Sigmoid colon (tissue), 7 donors: ENCODE measurements at places on chromosomes 13 and 19. TPM values are rescaled to one million over a fixed set of nuclear protein-coding genes. Genes with fewer than 3 reads are reported as not detected.

- no peaks in the 10 kb centered on the region for H3K36me3 ChIP-seq
- H3K27me3 ChIP-seq: no peaks in the 10 kb centered on the region
- DNase-seq: no peak
- H3K4me3 ChIP-seq: no peak overlapping the region
- H3K27ac ChIP-seq: no peak overlapping the region
Observed at GRCh38 chr13:100128373-100128772, 39.5 kb downstream of the PCCA start.

The LHB gene
- total RNA-seq: not detected

The OR7A5 gene
- total RNA-seq: not detected

The DUS3L gene
- 36.4 TPM for total RNA-seq

The FBXO17 gene
- total RNA-seq: 20.3 TPM

The CD320 gene
- total RNA-seq: 29.9 TPM

The CARS2 gene
- 45.7 TPM for total RNA-seq
